ENCODE measurements at places on chromosomes 12 and 14.
A peak's percentile ranks its signal among the peaks of the same experiment; 100 is the strongest.

- DNase-seq = no peak
Measured at GRCh38 chr12:3534511-3534910, 43.5 kb downstream of the PRMT8 start.

DNA sequence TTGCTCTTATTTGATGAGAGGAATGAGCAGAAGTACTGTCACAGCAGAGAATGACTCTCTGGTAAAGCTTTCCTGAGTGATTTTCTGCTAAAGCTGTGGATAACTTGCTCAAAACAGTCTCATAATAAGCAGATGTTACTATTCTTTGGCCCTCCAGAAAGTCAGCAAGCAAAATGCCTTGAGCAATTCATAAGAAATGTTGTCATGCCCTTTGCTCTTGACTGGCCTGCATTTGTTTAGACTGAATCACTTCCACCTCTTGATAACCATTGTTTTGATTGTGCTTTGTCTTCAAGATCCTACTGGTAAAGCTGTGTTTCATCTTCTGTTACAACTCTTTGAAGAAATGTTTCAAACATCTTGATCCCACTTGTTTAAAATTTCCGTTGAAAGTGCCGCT is 457.9 kb upstream of the FOXG1 start:
- DNase-seq = no peak

GRCh38 chr14:105117710-105118385 is 50.7 kb downstream of the JAG2 start:
- DNase-seq = no peak

DNA sequence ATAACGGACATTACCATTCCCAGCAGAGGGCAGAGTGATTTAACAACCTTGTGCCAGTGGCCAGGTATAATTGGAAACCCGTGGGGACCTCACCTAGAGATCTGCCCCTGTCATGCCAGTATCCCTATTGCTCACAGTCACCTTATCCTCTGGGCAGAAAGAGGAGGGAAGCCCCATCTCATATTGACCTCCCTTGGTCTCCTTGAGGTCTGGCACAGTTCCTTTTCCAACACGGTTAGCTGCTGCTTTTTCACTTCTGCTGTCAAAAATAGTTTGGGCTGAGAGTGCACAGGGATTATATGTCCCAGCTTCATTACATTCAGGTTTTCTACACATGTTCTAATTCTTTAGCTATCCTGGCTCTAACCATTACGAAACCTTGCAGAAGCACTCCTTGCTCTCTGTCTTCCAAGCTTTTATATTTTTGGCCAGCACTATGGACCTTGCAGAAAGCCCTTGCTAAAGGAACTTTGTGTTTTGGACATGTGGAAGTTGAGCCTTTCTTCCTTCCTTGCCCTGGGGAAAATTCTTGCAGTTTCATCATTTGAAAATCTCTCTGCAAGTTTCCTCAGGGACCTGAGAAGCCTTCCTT is 111.7 kb upstream of the MIS18BP1 start:
- DNase-seq = no peak

GRCh38 chr12:21650997-21651396 is 6.6 kb downstream of the LDHB start:
- no peak for DNase-seq

- no peak for DNase-seq
Measured at GRCh38 chr14:35047976-35048513, 2.0 kb downstream of the FAM177A1 start.

- no peak for DNase-seq
Measured at GRCh38 chr12:27810756-27811155, 30.7 kb upstream of the MANSC4 start.

- no peak for DNase-seq
Measured at GRCh38 chr12:99695050-99695449, 47.5 kb downstream of the GARIN6 start.

DNA sequence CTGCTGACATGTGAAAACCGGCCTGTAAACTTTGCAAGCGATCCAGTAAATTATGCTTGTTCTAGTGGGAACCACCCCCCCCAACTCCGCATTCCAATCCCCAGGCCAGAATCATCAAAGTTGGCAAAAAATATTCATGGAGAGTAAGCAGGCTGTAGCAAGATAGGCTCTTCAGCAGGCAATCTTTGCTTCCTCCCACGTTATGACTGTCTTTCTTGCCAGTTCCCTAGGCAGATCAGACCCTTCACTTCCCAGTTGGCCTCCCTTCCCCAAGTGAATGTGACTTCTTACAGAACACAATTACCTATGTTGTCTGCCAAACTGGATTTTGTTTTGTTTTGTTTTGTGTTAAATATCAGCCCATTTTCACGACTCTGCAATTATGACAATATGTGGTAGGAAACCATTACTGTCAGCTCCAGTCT is 1.2 kb upstream of the PTGER2 start:
- DNase-seq = no peak

- no peak for DNase-seq
Measured at GRCh38 chr12:74983917-74984316, 225.7 kb downstream of the KCNC2 start.

DNA sequence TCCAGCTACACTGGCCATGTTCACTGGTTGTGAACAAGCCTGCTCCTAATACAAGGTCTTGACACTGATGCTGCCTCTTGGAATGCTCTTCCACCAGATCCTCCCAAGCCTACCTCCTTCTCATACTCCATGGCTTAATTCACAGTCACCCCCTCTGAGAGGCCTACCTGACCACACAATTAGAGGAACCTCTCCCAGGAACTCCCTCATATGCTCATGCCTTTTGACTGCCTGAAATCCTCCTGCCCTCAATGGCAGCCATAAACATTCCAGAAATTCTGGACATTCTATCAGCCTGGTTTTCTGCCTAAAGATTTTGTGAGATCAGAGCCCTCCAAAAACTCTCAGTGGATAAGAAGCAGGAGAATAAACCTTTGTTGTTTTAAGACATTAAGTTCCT is 340.2 kb downstream of the C12orf75 start:
- DNase-seq = no peak

GRCh38 chr12:45216230-45216982 is 511 bp downstream of the ANO6 start:
- peak; percentile 31 for DNase-seq

GRCh38 chr14:54493293-54493692 is 4.5 kb upstream of the GMFB start:
- no peak for DNase-seq

DNA sequence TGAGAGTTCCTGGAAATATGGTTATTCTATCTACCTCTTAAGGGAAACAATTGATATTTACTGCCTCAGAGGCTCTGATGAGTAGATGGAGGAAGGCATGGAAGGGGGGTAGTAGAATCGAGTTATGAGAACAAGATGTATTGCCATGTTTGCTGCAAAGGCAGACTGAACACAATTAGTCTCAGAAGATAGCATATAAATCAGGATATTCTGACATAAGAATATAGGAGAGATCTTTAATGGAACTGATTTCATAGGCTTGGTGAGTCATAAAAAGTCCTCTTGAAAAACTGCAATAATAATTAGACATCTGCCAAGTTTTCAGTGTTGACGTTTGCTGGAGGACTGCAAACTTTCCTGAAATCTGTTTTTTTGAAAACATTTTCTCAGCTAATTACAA is 636.1 kb downstream of the TMTC2 start:
- DNase-seq = no peak

GRCh38 chr14:51578853-51579252 is 72.9 kb upstream of the FRMD6 start:
- no peak for DNase-seq

GRCh38 chr12:110117956-110118685 is 6.0 kb upstream of the IFT81 start:
- no peak for DNase-seq

GRCh38 chr12:48813465-48814261 is 4.6 kb upstream of the CACNB3 start:
- no peak for DNase-seq

DNA sequence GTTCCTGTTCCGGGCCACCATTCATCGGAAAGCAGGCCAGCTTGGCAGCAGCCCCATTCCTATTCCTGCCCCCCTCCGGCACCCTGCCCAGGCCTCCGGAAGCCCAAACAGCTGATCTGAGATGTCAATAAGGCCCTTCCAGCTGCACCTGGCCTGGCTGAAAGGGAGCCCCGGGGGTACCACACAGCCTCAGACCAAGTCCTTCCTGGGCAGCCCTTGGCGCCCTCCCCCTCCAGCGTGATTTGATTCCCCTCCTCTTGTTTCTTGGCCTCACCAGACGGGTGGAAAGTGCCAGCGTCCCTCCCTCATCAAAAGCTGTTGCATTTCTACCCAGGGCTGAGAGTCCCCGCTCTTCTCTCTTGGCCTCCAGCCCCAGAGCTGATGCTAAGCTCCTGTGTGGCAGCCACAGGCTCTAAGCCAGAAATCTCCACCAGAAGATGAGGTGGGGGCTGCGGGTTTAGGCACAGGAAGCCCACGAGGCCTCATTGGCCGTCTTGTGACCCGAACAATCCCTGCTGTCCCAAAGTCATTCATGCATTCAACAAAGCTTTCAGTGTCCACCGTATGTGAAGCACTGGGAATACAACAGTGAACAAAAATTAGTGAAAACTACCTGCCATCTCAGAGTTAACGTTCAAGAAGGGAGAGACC is 215.4 kb downstream of the SLC41A2 start:
- no peak for DNase-seq

- peak; percentile 73 for DNase-seq
Measured at GRCh38 chr12:57235017-57235727, 5.7 kb downstream of the SHMT2 start.

GRCh38 chr14:58428118-58428683 is 682 bp downstream of the KIAA0586 start:
- peak; percentile 1 for DNase-seq

DNA sequence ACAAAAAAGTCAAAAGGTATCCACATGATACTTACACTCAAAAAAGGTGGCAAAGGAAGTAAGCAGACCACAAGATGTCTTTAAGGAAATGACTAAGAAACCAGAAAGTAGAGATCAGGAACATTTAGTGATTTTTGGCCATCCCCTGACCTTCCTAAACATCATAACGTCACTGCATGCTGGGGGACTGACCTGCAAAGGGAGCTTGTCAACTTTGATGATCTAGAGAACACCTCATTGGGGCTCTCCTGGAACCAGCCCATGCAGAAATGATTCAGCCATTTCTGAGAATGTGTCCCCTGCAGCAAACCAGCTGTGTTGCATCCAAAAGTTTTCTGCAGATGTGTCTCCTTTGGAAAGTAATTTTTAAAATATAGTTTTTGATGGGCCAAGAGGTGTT is 152.2 kb upstream of the RASSF8 start:
- DNase-seq = no peak

DNA sequence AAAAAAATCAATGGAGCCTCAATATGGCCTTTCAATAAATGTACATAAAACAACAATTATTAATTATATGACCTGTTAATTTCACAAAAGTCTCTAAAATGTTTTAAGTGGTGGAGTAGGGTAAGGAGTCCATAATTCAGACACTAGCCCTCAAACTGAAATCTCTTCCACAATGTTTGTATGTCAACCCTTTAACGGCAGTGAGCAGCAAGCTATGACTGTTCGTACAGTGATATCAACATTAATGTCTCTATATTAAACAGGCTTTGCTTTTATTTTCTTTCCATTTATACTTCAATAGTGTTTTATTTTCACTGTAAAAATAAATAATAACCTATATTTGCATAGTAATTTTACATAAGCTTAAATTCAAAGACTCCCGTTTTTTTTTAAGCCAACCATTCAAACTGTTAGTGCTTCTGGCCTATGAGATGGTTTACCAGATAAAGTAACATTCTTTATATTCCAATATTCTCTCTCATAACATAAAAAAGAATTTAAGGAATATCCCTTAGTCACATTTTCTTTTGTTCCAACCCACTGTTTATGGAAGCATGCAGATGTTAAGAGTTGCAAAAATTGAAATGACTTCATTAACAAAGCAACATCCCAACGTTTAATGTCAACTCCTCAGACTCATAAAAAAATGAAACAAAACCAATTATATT is 2.3 kb downstream of the CDK17 start:
- DNase-seq = no peak

- no peak for DNase-seq
Measured at GRCh38 chr14:47526591-47527244, 148.7 kb downstream of the MDGA2 start.

DNA sequence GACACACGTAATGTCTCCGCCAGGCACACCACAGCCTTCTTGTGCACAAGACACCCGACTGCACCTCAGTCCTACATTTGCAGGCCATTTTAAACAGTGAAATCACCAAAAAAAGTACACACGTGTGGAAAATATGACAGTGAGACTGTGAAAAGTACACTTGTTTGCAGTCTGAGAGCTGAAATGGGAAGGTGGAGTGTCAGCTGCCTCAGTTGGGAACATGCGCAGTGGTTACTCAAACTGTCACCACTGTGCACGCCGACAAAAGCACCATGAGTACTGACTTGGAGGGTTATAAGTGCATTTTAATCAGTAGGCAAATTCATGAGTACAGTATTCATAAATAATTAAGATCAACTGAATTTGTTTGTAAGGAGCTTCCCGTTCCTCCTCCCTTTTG is 15.8 kb downstream of the VPS33A start:
- no peak for DNase-seq

- DNase-seq = no peak
Measured at GRCh38 chr14:67853715-67854114, 34.1 kb downstream of the RAD51B start.

DNA sequence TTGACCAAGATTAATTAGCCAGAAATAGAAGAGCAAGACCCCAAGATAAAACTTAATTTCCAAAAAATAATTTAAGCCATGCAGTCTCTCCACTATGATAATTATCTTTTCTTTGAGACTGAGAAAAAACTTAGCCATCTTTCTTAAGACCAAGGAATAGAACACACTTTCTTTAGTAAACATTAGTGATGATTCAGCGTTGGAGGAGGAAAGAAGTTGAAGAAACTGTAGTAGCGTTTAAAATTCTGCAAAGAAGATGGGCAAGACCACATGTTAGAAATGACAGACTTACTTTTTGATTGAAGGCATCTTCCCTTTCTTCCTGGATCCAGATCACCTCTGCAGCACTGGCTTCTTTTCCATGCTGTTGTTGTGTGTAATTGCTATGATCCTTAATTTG is 124.8 kb upstream of the RASSF8 start:
- DNase-seq = no peak

GRCh38 chr14:68250927-68251768 is 431.6 kb downstream of the RAD51B start:
- DNase-seq = no peak

DNA sequence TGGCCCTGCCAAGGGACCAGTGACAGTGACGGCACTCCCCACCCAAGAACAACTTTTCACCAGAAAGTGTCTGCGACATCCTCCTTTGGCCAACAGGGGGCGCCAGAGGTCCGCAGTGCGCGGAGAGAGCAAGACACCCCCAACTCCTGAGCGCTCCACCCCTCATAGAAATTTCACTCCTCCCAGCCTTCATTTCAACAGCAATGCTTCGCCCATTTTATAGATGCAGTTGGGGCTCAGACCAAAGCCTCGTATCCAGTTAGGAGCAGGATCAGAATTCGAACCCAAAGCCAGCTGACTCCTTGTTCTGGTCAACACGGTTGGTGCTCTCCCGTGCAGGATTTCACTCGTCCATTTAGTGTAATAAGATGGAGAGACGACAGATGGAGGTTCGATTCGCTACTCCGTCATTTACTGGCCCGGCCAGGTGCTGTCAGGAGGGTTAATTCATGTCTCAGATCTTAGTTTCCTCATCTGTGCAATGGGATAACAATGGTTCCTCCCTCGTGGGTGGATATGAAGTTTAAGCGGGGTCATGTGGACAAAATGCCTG is 2.4 kb upstream of the POP5 start:
- peak; percentile 48 for DNase-seq

Measured in NCI-H1436 (cell line).